Daoy (cell line): ENCODE measurements at places on chromosomes 12 and 14. TPM values are rescaled to one million over a fixed set of nuclear protein-coding genes. Genes with fewer than 3 reads are reported as not detected.

- no peak for DNase-seq
These were observed 25.7 kb downstream of the ANO4 start for GRCh38 chr12:100820314-100820713.

GRCh38 chr12:124722878-124723277 lies 140.8 kb downstream of the SCARB1 start:
- DNase-seq, result no peak

- DNase-seq, result no peak
These were observed 1.2 kb upstream of the HECTD1 start for GRCh38 chr14:31208546-31209424.

DNA sequence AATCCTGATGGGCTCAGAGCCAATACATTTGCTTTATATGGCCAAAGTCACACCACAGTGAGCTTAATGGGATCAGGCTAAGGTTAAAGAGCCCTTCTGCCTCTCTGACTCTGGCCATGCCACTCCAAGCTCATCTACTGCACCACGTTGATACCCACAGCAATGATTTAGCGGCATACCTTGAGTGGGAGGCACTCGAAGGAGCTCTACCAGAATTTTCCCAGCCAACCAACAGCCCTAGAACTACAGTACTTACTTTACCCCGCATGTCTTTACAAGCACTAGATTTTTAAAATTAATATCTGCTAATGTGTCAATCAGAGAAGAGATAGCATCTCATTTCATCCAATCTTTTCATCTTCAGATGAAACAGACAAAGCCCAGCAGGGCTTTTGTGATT lies 300.5 kb downstream of the GRIN2B start:
- no peak for DNase-seq

Gene RTN1
- 2.4 and 5.3 TPM in 2 replicates for total RNA-seq

Gene ANO4
- total RNA-seq, result 3.4 and 5.9 TPM in 2 replicates

Gene GNB3
- total RNA-seq, result 0.71 and 1.4 TPM in 2 replicates

- DNase-seq, result no peak
These were observed 8.2 kb downstream of the GOLT1B start for GRCh38 chr12:21509768-21510167.

DNA sequence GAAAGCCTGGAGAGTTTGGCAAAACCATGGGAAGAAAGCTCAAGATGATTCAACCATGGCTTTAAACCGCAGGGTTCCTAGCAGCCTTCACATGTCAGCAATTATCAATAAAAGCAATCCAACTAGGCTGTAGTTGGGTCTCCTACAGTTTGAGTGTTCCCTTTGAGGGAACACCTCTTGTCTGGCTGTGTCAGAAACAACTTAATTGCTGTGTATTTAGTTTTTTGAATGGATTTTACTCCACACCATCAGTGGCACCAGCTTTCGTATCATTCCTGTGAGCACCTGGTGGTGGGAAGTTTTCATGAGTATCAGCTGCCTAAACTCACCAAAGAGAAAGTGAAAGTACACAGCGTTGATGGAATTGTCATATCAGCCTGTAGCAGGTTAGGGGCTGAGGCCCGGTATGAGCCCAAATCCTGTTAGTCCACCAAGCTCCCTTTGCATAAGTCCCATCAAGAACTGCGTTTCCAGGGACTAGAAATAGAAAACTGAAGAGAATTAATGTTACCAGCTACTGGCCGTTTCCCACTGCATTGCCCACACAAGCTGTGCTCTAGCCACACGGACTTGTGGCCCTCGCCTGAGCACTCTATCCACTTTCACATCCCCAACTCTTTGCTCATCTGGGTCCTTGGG lies 10.9 kb upstream of the IL26 start:
- peak; percentile 66 for DNase-seq

DNA sequence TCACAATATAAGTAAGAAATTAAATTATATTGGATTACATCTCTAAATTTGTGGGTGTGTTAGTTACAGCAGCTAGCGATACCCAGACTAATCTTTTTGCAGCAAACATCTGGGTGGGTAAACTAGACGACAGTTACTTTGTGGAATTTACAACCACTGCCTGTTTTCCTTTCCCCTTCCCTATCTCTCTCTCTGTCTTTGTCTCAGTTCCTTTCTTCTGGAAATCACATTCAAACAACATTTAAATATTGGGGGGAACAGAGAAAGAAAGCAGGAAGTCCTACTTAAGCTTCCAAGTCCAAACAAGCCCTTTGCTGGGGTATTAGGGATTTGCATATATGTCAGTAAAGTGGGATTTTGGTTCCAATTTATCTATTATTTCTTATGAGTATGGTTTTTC lies 97.6 kb downstream of the WIF1 start:
- DNase-seq, result no peak

- no peak for DNase-seq
These were observed 23.0 kb upstream of the BATF start for GRCh38 chr14:75499084-75499875.

GRCh38 chr14:99309220-99309766 lies 37.3 kb upstream of the BCL11B start:
- DNase-seq, result no peak

Gene TMPRSS12
- not detected in 2 replicates for total RNA-seq

Gene KCNH3
- 0.40 TPM in 1 of 2 replicates, not detected in the other for total RNA-seq

DNA sequence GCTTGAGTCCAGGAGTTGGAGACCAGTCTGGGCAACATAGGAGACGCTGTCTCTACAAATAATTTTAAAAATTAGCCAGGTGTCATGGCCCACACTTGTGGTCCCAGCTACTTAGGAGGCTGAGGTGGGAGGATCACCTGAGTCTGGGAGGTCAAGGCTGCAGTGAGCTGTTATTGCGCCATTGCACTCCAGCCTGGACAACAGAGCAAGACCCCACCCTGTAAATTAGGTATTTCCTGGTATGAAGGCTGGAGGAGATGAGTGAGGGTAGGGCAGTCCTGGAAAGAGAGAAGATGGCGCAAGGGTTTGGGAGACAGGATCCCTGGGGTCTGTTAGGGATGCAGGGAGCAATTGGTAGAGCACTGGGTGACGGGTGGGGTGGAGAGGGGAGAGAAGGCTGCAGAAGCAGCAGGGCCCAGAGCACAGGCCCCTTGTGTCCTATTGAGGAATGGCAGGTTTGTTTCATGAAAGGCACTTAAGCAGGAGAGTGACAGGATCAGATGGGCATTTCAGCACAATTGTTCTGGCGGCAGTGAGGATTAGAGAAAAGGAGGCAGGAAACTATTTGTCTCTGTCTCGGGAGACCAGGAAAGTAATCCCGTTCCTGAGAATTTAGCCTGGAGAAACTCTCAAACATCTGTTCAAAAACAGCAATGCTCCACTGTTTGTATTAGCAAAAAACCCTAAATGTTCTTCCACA lies 47.2 kb upstream of the KTN1 start:
- no peak for DNase-seq

DNA sequence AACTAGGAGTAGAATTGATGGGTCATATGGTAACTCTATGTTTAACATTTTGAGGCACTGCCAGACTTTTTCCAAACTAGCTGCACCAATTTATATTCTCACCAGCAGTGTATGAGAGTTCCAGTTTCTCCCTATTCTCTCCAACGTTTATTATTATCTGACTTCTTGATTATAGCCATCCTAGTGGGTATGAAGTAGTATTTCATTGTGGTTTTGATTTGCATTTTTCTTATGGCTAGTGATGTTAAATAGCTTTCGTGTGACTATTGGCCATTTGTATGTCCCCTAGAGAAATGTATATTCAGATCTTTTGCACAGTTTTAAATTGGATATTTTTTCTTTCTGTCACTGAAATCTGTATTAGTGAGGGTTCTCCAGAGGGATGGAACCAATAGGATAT lies 37.8 kb downstream of the HELB start:
- DNase-seq, result no peak

Gene OR4K1
- total RNA-seq, result not detected in 2 replicates

DNA sequence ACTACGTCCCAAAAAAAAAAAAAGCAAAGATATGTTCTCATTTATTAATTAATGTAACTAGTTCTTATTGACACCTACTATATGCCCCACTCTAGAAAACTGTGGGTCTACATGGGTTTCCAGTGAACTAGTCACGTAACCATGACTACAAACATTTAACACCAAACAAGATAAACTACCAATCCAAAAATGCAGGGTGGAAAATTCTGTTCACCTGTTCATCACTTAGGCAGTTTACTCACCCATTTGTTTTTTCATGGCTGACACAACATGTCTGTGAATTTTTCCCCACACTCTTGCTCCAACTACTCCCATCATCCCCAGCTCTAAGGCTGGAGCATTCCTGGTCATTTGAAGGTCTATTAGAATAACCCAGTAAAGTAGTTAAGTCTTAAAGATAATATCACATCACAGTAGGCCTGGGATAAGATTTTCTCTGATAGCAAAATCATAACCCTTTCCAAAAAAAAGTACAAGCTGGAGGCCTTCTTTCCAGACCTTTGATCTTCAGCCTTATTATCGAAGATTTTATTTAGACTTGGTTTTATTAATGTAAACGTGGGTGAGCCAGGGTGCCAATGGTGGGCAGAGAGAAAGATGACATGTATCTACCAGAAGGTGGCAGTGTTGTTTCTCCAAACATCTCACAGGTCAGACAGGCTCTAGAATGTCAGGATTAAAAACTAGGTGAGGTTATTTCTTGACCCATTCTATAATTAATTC lies 61.6 kb upstream of the DAAM1 start:
- DNase-seq, result peak; percentile 71

- no peak for DNase-seq
These were observed 63.2 kb downstream of the DIO3 start for GRCh38 chr14:101624536-101624935.

DNA sequence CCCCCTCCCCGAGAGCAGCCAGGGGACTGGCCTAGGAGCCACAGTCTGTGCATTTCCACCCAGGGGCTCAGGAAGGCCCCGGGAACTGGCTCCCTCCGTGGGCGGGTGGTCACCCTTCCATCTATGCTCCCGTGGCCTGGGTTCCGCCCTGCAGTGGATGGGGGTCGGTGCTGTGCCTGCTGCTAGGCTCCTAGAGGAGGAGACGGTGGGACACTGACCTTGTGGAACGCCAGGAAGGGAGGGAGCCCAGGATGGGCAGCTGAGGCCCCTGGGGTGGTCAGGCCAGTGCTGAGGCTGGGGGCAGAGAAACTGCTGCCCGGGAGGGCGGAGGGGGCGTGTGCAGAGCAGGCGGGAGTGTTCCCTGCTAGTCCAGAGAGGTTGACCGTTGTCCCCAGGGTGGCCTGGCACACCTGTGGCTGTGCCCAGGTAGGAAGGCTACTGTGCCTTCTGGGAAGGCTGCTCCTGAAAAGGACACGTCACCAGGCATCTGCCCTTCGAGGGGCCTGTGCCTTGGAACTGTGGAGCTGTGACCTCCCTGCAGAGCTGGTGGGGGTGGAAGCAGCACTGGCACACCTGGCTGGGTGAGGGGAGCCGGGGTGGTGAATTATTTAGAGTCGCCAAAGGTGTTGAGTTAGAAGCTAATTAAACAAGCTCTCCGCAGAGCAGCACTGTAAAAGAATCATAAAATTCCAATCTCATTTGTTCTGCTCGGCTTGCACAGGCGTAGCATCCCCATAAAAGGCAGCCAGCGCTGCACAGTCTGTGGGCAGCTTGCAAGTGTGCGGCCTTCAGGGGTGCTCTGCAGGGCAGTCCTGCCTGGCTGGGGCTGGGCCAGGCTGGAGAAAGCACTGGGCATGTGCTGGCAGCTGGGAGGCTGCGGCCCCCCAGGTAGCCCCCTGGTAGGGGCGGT lies 145.1 kb downstream of the KIF26A start:
- DNase-seq, result no peak

GRCh38 chr12:94855853-94856252 lies 147.6 kb downstream of the NDUFA12 start:
- no peak for DNase-seq

DNA sequence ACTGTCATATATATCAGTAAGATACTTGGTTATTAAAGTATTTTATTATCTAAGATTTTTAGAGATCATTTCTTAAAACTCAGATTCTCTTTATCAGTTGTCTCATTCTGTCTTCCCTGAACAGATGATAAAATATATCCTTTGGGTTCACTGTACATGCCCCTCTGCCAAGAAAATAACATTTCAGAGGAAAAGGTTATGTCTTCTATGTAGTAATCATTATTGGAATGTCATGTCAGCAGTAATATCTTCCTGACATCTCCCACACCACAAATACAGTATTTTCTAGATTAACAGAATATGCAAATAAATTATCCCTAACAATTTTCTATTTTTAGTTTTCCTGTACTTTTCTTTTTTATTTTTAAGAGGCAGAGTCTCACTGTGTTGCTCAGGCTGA lies 26.0 kb downstream of the BTBD7 start:
- no peak for DNase-seq

- no peak for DNase-seq
These were observed 51.9 kb downstream of the CIT start for GRCh38 chr12:119825262-119825661.

DNA sequence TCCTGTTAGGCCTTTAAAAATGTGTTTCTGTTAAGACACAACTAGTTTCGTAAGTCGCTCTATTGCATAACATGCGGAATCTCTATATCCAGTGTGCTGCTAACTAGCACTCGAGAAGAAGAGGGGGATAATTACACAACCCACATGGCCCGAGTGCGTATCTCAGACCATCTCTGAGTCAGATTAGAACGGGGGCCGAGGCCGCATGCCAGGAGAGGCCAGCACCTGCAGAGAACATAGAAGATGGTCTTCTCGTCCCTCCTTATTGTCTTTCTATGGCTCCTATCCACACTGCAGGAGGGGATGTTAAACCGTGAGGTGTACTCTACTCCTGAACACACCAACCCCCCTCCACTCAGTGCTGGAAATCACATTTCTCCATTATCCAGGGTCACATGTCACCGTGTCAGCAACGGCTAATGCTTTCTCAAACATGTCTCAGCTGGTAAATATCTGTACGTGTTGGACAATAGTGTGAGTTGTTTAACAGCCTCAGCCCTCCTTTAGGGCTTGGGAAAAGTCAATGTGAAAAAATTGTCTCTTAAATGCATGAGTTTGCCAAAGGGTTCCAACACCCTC lies 56.3 kb downstream of the CCDC88C start:
- DNase-seq, result peak; percentile 46

Gene RASSF3
- 8.7 and 13.1 TPM in 2 replicates for total RNA-seq

DNA sequence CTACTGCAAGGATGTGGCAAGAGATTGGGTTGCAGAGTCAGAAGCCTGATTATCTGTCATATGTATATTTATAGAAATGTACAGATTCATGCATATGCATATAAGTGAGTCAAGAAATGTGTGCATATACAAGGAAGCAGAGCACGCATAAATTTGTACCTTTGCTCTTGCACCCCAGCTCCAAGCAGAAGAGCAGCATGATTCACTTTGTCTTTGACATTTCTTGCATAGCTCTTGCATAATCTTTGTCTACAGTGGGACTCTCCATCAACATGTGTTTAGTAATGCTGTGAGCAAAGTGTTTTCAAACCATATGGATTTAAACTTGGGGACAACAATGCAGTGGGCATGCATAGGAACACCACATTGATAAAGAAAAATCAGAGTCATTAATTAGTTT lies 330.7 kb upstream of the DCN start:
- no peak for DNase-seq

- DNase-seq, result no peak
These were observed 17.2 kb downstream of the RILPL1 start for GRCh38 chr12:123516216-123516780.

DNA sequence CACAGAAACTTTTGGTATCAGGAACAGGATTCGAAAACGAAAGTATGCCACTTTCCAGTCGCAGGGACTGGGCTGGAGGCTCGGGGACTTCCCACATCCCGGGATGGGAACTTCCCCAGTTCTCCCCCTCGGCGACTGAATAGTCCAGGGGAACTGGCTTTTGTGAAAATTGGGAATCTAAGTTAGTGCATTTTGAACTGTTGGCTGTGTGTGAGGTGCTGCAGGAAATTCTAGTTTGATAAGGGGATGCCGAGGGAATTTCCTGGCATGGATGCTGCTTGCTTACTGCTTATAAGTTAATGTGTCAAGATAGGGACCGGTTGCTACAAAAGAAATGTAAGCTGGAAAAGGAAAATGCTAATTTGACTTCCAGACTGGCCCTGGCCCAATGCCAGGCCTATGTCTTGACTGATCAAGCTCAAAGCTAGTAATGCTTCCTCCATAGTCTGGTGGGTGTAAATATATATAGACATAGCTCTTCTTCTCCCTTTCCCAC lies 73.4 kb upstream of the EIF5 start:
- DNase-seq, result peak; percentile 88
